RPMI8226 (cell line): ENCODE measurements at places on chromosomes 7 and 10.

GRCh38 chr7:114312649-114313048, 102.0 kb upstream of the FOXP2 start:
- DNase-seq = no peak

DNA sequence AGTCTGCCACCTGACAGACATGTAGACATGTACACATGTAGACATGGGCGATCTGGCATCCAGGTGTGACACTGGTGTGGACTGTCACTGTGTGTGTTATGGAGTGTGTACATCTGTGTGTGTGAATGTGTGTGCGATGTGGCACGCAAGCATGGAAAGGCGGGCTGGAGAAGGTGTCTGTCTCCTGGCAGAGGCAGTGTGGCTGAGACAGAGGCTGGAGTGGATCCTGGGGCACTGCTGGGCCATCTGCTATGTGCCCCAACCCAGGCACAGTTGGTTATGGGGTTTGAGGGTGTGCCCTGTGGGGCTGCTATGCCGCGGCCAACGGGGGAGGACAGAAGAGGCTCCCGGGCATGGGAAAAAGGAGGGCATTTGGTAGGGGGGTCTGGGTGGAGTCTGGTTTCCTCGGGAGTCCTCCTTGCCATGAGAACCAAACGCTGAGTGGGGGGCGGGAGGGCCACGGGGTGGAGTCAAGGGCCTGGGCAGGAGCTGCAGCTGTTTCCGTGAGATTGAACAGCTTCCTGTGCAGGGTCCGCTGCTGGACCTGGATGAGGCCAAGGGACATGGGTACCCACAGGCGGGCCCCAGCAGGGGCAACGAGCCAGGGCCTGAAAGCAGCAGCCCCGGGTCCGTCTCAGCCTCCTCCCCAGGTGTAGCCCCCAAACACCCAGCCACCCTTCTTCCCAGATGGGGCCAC, 1.3 kb downstream of the ELN start:
- no peak for DNase-seq

- peak; percentile 25 for DNase-seq
These were observed 989 bp downstream of the ERLIN1 start for GRCh38 chr10:100184840-100185239.

DNA sequence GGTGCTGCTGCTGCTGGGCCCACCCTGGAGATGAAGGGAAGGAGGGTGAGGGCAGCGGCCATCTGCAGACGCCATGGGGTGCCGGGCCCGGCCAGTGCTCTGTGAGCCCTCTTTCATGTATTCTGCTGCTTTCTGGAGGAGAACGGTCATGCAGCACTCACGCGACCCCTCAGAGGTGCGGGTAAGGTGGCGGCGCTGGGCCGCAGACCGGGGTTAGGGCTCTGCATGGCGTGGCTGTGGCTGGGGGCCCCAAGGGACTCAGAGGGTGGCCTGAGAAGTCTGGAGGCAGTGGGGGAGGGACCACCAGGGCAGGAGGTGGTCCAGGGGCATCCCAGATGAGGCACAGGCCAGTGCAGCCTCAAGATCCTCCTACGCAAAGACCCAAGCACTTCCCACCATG, 275.5 kb downstream of the ELFN1 start:
- DNase-seq = no peak

DNA sequence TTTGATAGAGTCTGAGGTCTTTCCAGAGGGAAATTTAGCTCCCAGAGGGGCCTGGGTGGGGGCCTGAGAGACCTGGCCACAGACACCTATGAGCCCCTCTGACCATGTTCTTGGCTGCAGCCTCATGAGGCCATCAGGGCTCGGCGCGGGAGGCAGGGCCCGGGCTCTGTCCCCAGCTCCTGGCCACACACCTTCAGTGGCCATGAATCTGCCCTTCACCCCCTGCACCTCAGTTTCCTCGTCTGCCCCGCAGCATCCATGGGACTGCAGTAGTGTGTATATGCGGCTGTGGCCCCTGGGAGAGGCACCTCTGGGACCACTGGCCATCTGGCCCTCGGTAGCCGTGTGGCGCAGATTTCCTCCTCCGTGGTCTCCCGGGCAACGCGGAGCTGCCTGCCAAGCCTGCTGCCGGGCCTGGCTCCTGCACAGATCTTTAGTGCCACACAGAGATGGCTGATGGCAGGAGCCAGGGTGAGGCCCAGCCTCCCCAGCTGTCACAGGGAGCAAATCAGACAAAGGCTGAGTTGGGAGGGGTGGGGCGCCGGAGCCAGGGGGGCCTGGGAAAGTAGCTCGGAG, 23.6 kb upstream of the ADCYAP1R1 start:
- no peak for DNase-seq

GRCh38 chr10:25766687-25767221, 167.3 kb upstream of the MYO3A start:
- no peak for DNase-seq

DNA sequence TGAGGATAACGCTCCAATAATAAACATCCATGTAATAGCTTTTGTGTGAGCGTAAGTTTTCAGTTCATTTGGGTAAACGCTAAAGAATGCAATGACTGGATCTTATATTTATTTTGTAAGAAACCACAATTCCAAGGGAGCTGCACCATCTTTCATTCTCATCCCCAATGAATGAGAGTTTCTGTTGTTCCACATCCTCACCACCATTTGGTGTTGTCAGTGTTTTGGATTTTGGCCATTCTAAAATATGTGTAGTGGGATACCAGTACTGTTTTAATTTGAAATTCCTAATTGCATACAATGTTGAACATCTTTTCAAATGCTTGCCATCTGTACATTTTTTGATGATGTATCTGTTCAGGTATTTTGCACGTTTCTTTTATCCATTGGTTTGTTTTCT, 50.9 kb upstream of the SEMA3D start:
- no peak for DNase-seq

DNA sequence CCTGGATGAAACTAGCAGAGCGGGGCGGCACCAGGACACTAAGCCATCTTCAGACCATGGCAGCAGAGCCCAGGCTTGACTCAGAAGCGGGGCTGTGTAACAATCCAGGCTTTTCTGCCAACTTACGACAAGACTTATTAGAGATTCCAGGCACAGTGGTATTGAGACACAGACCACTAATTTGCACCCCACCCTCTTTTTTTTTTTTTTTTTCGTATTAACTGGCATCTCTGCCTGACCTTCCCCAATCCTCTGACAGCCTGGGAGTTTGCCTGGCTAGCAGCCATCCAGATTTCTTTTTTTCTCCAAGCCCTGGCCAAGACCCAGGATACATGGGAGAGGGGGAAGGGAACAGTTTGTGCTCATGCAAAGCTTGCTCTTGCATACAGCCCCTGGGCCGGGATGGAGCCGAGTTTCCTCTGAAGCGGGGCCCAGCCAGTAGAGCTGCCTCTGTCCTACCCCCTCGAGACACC, 182.4 kb downstream of the PLXNA4 start:
- no peak for DNase-seq

DNA sequence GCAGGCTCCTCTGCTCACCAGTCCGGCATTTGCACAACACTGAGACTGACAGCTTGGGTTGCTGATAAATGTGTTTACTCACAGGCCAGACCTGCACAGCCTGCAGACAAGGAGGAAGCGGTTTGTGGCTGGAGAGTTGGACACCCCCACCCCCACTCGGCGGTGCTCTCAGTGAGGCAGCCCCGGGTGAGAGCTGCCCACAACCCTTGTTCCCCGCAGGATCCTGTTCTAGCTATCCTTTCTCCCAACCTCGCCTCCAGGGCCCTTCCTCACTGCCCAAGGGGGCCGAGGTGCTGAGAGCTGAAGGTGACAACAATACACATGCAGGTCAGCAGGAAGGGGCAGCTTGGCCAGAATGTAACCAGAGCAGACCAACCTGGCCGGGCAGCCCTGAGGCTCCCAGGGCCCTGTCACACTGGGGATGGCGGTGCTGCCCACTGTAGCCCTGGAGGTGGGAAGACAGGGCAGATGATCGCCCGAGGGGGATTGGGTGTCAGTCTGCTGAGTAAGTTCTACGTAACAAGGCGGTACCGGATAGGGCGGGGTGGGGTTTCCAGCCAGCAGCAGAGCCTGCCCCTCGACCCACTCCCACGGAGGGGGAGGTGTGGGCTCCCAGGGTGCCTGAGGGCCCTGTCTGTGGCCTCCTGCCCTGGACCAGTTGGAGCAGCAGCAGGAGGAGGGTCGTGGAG, 2.1 kb upstream of the ADAM8 start:
- DNase-seq = peak; percentile 21

DNA sequence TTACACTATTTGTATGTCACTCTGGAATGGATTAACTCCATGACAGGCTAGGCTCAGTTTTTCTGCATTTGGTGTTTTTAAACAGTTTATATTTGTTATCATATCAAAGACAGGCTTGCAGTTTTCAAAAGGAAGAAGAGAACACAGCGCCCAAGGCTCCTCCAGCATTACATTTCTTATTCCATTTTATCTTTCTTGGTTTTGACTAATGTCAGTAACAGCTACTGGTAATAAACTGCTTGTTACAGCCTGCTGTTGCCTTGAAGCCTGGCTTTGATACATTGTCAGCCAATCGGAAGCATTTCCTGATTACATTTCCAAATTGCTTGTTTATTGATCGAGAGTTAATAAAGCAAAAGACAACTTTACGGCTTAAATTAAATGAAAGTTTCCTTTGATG, 166.0 kb upstream of the MDFIC start:
- DNase-seq = no peak

DNA sequence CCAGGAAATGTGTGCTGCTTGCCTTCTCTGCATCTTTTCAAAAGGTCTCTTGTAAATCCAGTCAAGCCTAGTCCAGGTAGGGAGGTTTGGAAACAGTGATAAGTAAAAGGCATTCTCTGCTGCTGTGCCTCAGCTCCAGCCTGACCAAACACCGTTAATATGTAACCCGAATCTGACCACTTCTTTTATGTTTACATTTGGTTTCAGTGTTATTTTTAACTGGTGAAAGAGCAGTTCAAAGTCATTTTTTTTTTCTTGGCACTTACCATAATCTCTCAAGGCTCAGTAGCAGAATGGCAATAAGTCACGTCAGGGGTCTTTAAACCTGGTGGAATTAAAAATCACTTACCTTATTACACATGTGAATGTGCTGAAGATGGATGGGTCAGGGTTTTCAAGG, 216.8 kb downstream of the PTEN start:
- DNase-seq = peak; percentile 11

DNA sequence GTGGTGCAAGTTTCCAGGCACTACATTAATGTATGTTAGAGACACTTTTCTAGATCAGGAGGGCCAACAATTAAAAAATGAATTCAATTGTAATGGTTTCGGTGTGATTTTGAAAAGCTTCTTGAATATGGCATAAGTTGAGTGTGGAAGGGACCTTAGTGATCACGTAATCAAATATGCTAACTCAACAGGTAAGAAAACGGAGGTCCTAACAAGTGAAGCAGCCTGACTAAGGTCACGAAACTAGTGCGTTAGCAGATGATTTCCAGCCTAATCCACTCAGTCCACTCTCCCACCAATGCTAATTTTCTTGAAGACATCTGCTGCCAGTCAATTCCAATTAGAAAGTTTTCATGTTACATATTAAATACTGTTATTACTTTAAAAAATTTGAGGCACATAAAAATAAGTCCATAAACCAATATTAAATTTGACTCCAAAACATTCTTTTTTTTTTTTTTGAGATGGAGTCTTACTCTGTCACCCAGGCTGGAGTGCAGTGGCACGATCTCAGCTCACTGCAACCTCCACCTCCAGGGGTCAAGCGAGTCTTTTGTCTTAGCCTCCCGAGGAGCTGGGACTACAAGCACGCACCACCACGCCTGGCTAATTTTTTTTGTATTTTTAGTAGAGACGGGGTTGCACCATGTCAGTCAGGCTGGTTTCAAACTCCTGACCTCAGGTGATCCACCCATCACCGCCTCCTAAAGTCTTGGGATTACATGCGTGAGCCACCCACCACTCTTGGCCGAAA, 2.3 kb upstream of the RSBN1L start:
- DNase-seq = no peak

GRCh38 chr7:64618785-64619456, 47.0 kb upstream of the ZNF107 start:
- peak; percentile 84 for DNase-seq
